ENCODE measurements at places on chromosomes 13 and 19. TPM values are rescaled to one million over a fixed set of nuclear protein-coding genes. Genes with fewer than 3 reads are reported as not detected.

WDR87 gene
- total RNA-seq = not detected

RDH8 gene
- total RNA-seq = not detected

MLNR gene
- total RNA-seq = not detected

IGFL4 gene
- 0.94 TPM for total RNA-seq

SBK3 gene
- 0.53 TPM for total RNA-seq

SMIM44 gene
- total RNA-seq = not detected

ZIM2 gene
- 0.76 TPM for total RNA-seq

SPACA4 gene
- not detected for total RNA-seq

JAK3 gene
- 18.4 TPM for total RNA-seq

OR7D2 gene
- total RNA-seq = not detected

CLEC17A gene
- total RNA-seq = 0.76 TPM

DNA sequence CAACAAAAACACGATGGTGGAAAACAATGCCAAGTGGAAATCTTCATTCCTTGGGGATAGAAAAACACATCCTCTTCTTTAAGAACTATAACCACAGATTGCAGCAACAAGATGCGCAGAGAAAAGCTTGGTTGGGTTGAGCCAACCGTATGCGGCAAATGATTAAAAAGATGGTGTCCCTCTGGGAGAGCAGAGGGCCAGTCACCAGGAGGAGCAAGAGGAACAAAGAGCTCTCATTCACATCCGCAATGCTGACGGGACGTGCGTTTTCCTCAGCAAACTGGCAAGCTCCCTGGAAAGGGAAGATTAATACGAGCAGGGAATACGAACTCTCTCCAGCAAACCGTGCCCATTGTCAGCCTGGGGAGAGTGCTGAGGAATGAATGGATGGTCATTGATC lies 141.6 kb downstream of the KATNAL1 start:
- peak; percentile 62 for DNase-seq

DNA sequence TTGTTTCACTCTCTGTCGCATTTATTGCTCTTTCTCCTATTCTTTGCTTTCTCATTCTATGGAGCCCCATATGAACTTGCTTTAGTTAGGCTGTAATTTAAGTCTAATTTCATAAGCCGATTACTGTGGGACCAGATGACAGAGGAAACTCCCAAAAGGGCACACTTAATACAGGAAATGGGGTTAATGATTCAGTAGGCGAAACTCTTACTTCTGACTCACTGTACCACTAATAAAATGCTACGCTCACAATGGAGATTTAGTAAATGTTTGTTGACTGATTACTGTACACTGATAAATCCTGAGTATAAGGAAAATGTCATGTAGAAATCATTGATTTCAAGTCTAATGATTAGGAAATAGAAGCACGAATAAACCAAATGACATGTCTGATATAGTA lies 276.4 kb downstream of the KLF5 start:
- DNase-seq = no peak

GRCh38 chr13:99267927-99268326 lies 9.7 kb upstream of the GPR18 start:
- no peak for DNase-seq

DNA sequence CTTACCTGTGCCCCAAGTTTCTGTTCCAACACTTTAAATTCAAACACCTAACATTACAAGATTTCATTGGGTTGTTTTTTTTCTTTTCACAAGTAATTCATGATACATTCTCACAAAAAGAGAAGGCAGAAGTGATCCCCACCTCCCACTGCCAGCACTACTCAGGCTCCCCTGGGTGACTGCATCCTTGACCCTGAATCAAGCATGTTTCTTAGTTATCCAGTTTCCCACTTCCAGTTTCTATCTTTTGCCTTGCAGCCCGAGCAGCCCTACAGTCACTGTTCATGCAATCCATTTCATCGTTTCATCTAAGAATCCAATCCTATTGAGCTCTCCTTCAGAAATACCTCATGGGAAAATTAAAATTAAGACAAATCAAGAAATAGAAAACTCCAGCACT lies 61.4 kb downstream of the RNASEH2B start:
- DNase-seq = no peak

GRCh38 chr13:38341149-38341692 lies 8.4 kb upstream of the UFM1 start:
- no peak for DNase-seq

- DNase-seq = peak; percentile 62
Observed at GRCh38 chr13:51453959-51454703, 1.3 kb upstream of the INTS6 start.

- no peak for DNase-seq
Observed at GRCh38 chr13:73913751-73914518, 220.3 kb downstream of the KLF12 start.

GRCh38 chr19:7744199-7744786 lies 3.0 kb downstream of the CD209 start:
- no peak for DNase-seq

DNA sequence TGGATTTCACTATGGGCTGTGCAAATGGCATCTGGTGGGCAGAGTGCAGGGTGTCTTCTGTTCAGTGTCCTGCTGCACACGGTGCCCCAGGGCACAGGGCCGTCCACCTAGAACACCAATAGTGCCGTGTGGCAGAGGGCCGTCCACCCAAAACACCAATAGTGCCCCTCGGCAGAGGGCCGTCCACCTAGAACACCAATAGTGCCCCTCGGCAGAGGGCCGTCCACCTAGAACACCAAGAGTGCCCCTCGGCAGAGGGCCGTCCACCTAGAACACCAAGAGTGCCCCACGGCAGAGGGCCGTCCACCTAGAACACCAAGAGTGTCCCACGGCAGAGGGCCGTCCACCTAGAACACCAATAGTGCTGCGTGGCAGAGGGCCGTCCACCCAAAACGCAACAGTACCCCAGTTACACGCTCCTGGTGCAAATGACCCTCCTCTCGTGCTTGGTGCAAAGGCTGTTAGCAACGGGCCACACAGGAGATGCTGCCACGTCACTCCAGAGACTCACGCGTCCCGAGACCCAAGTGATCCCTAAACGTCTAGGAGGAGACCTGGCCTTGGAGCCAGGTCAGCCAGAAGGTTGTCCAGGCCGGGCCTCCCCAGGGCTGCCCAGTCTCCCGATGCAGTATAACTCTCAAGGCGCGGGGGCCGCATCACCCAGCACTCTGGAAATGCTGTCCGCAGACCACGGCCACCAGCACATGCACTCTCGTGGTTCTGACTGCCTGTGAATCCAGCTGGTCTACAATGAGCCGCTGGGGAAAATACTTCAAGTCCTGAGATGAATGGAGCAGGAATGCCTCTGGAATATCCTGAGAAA lies 51.5 kb downstream of the RASA3 start:
- DNase-seq = peak; percentile 54

GRCh38 chr13:108220041-108220440 lies 1.8 kb downstream of the ABHD13 start:
- DNase-seq = no peak

- DNase-seq = no peak
Observed at GRCh38 chr13:60074397-60074796, 89.3 kb downstream of the DIAPH3 start.

DNA sequence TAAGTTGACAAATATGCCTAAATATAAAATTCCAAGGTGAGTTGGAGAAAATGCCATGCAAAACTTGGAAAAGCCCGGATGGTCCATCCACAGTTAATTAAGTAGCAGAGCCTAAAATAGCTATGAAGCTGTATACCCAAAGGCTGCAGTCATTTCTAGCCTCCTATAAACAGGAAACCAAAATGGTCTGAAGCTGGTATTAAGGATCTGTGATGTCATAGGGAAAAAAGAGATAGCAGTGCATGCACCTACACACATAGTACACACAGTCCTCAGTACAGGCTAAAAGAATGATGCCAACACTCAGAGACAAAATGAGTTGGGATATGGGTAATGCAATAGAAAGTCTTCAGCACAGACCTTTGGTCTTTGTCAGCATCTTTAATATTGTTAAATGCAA lies 736.9 kb downstream of the EFNB2 start:
- DNase-seq = no peak

- DNase-seq = no peak
Observed at GRCh38 chr13:102584434-102584833, 12.4 kb upstream of the TPP2 start.

DNA sequence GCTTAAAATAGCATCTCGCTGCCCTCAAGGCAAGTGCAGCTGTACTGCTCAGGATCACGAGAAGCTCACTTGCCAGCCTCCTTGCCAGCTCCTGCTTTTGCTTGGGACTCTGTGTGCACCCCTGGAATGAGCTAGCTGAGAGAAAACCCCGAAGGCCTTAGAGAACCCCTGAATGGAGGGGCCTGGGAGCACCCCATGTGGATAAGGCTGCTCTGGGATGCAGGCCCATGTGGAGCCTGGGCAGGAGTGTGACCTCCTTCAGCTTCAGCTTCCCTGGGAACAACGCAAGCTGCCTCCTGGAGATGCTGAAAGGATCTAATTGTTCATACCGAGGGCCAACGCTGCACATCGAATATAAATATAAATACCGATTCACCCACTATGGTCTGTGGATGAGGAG lies 109.2 kb downstream of the HSPH1 start:
- no peak for DNase-seq

DNA sequence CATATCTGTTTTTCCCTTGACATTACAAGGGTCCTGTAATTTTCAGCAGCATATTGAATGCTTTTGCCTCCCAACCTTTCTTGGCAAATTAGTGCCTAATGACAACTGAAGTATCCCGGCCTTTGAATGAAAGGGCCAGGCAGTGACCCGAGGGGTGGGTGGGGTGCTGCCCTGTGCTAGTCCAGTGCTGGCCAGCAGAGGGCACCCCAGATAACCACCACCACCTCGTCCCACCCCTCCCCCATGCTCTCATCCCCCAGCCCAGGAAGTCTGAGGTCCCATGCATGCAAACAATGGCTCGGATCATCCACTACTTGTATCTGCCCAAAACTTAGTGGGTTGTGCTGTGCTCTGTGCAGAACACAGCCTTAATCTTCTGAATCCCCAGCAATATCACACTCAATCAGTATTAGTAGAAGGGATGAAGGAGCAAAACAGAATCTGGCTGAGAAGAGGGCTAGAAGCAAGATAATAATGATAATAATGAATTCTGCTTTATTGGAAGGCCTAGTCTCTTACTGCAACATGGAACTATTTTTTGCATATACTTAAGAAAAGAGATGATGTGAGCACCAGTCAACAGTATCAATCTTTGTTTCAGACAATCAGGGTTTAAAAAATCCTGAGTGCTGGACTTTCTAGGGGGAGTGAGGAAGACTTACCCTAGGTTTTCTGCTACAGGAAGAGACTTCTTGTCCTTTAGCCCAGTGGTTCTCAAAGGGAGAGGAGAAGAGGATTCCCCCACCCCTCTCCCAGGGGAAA lies 3.8 kb downstream of the ATP12A start:
- peak; percentile 67 for DNase-seq

DNA sequence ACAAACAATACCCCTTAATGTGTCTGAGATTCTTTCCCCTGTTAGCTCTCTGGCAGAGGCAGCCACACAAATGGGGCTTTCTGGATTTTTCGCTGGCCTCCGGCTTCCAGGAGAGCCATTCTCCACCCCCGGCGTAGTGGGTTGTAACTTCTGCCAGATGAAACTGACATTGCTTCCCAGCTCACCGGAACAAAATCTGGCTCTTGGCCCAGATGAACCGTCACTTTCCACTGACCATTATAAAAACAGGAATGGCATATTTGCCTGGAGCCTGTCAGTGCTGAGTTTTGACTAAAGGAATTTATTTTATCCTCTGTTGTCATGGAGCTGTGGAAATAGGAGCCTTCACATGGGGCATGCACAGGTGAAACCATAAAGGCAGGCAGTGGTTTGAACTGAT lies 120.6 kb upstream of the GPR12 start:
- DNase-seq = no peak

DNA sequence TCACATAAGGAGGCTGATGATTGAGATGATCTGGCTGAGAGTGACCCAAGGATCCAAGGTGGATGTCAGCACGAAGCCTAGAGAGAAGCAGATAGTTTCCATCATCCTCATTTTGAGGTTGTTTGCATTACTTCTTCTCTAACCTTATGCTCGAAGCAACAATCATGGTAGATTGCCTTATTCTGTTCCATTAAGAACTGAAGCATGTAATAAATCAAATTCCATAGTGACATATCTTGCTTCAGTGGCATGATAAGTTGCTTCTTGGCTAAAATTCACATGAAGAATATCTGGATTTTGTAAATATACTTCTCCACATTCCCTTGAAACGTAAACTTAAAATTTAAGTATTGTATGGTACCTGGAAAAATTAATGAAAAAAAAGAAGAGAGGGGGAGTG lies 377.8 kb upstream of the DACH1 start:
- no peak for DNase-seq

- no peak for DNase-seq
Observed at GRCh38 chr19:10587022-10587838, at the start of gene AP1M2. TSS of gene AP1M2 (minus strand) at chr19:10587312. CDS start at chr19:10587231, 81 bp downstream.

DNA sequence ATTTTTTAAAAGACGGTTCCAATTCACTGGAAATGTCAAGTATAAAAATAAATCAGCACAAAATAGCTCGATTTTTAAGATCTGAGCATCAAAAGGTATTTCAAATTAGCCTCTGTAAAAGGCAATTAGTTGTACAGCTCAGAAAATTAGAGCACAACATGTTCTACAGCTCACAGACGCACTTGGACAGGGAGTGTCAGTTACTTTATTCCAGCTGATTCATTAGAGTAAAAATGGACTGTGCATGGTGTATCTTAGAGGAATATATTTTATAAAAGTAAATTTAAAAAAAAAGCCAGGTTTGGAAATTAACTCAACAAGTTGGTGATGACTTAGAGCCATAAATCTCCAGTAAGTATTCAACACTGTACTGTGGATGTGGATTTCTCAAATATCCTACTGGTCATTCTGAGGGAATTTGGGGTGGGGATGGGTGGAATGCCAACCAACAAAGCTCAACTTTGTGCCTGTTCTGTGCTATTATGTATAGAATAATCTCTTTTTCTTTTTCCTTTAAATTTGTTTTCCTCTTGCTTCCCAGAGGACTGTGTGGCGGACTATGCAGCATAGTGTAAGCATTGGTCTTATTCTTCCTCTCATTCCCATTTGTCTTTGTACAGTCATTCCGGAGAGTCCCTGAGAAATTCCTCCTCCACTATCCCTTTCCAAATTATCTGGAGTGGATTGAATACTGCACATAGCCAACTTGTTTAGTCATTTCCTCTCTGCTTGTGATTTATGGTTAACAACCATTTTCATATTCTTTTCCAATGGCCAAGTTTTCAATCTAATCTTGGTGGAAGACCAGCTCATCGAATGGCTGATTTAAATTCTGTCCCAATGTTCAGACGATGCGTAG lies 169.3 kb downstream of the DCT start:
- DNase-seq = no peak

DNA sequence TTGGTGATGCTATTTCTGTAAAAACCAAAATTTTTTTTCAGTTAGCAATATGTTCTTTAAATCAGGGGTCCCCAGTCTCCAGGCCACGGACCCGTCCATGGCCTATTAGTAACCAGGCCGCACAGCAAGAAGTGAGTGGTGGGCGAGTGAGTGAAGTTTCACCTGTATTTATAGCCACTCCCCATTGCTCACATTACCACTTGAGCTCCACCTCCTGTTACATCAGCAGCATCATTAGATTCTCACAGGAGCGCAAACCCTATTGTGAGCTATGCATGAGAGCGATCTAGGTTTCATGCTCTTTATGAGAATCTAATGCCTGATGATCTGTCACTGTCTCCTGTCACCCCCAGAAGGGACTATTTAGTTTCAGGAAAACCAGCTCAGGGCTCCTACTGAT lies 58.9 kb upstream of the SLC7A1 start:
- no peak for DNase-seq

GRCh38 chr13:22062478-22063205 lies 391.8 kb downstream of the FGF9 start:
- DNase-seq = no peak
